GM19239 (cell line): ENCODE measurements at places on chromosomes 12 and 14.

DNA sequence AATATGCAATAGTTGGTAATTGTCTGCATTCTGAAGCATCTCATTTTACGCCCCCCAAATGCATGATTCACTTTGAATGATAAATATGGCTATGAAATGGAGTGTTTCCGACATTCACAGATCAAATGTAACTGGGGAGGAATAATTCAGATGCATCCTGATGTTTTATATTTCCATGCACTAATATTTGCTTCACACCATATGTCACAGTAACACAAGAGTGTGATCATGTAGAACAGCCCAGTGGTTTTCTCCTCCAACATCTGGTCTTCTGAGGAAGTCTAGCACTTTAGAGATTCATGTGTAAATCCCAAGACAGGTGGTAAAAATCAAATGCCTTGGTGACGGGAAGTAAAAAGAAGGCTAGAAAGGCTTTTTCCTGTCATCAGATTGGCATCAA lies 273.1 kb downstream of the DIO2 start:
- DNase-seq, result no peak

DNA sequence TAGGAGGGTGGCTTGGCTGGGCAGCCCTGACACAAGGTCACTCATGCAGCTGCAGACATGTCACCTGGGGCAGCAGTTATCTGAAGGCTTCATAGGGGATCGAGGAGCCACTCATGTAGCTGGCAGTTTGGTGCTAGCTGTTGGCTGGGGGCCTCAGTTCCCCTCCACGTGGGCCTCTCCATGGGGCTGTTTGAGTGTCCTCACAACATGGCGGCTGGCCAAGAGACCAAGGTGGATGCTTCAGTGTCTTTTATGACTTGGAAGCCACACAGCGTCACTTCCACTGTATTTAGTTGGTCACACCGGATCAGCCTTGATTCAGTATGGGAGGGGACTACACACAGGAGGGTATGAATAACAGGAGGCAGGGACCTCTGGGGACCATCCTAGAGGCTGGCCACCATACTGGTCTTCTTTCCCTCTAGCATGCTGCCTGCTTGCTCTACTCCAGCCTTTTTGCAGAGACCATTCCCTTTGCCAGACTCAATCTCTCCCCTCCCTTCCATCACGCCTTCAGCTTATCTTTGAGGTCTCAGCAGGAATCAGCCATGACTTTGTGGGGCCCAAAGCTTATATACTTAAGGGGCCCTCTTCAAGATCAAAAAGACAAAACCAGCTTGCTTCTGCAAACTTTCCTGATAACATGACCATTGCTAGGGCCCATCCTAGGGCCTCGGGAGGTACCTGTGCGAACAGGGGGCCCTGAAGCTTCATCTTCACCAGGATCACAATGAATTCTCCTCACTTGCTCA lies 53.4 kb downstream of the RPH3A start:
- no peak for DNase-seq

- no peak for DNase-seq
These were observed 1.9 kb upstream of the ARL6IP4 start for GRCh38 chr12:122978507-122978955.

DNA sequence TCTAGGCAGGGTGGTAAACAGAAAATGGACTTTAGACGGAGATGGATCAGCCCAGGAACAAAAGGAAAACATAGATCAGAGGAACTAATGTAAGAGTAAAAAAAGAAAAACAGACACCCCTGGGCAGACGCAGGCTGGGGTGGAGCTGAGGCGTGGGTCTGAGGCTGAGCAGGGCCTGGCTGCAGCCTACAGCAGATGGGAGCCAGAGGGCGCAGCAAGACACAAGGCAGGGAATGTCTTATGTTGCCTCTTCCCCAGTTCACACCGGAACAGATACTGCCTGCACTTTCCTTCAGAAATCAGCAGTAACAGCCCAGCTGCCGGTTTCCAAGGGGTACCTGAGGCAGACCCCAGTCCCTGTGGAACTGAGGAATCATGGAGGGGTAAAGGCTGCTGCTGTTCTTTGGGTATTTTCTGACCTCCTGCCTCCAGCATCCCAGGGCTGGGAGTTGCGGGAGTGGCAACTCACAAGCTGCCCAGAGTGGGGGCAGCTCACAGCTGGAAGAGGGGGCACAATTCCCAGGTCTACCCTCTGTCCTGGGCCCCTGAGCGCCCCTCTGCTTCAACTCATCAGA lies 9.8 kb downstream of the ZNF605 start:
- no peak for DNase-seq

GRCh38 chr14:67526676-67527459 lies 6.2 kb upstream of the PLEKHH1 start:
- peak; percentile 26 for DNase-seq

- no peak for DNase-seq
These were observed 218.1 kb downstream of the MSRB3 start for GRCh38 chr12:65496617-65497016.

DNA sequence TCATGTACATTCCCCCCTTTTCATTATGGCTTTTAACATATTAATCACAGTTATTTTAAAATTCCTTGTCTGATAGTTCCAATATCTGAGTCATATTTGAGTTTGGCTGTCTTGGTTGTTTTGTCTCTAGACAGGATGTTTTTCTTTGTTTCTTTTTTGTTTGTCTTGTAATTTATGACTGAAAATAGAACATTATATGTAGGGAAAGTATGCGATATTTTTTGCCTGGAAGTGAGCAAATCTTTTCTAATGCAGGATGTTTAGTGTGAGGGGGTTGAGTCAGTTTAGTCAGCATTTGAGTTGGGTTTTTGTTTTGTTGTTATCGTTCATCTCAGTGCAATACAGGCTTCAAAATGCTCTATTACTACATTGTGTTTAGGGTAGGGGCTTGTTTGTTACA lies 239.7 kb downstream of the SNAPC1 start:
- no peak for DNase-seq

GRCh38 chr14:21486640-21487087 lies 9.7 kb downstream of the TOX4 start:
- DNase-seq, result no peak

DNA sequence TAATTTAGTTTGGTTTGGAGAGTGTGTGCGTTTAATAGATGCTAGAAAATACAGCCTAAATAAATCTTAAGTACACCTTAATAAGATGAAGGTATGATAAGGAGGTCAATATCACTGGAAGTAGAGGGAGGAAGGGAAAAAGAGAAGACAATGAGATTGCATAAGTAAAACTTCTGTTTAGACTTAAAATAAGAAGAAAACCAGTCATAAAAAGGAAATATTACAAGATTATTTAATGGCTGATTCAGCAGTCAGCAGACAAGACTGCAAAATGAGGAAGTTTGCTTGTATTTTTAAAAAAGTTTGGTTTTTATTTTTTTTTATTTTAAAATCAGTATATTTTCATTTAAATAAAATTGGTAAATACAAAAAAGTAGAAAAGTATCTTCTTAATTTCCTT lies 3.2 kb downstream of the SLC38A6 start:
- no peak for DNase-seq
